Pulmonary artery endothelial cell (primary cell): ENCODE measurements at places on chromosomes 13 and 19. TPM values are rescaled to one million over a fixed set of nuclear protein-coding genes. Genes with fewer than 3 reads are reported as not detected.
A peak's percentile ranks its signal among the peaks of the same experiment; 100 is the strongest.

DNA sequence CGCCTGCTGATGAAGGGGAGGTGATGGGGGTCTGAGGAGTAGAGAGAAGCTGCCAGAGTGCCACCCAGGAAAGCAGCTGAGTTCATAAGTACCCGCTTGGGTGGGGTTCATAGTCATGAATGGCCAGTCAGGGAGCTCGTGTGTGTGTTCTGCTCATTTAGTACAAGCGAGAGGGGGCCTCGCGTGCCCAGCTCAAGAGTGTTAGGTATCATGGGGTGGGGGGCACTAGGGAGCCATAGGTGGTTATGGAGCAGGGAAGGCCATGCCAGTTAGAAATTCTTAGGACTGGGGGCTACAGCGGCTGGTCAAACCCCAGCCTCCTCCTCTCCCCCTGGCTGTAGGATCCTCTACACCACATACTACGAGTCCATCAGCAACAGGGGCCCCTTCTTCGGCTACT, 46.8 kb downstream of the CD320 start:
- DNase-seq = no peak

DNA sequence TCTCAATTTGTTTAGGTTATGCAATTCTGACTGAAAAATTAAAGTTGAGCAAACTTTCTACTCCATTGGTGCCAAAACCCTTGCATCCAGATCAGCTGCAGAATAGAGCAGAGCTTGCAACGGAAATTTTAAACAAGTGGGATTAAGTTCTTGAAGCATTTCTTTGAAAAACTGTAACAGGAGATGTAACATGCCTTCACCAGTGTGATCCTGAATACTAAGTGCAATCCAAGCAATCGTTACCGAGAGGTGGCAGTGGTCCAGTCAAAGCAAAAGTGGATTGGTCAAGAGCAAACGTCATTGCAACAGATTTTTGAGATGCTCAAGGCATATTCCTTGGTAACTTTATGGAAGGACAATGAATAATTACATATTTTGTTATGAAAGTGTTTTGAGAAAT, 841.1 kb upstream of the SLITRK5 start:
- DNase-seq = no peak

DNA sequence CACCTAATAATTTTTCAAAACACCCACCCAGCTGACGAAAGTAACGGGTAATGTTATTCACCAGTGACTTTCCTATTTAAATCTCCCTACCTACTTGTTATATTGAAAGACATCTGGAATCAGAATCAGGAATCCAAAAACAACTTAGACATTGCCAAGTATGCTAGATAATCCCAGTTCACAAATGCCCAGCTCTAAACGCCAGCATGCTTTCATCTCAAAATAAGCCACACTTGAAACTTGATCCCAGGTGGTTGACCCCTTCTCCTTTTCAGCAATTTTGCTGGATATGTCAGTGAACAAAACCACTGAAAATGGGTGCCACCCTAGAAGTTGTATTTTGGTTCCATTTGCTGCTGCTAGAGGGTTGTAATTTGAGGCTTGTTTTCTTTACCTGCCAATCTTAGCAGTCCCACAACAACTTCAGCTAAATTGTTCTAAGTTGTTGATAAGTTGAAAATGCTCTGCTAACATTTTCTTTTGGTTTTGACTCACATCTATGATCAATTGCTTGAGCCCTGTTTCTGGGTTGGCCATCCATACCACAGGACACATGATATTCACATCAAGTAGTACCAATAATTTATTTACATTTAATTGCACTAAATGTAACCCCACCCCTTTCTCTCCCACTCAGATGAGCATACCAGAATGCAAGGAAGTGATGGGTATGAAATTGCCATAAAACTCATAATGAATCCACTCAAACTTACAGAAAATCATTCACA, 66.4 kb downstream of the DCT start:
- DNase-seq = no peak

- DNase-seq = no peak
These were observed 10.5 kb upstream of the ZNF536 start for GRCh38 chr19:30361721-30362120.

GRCh38 chr19:35716801-35717664, 770 bp upstream of the KMT2B start:
- DNase-seq = peak; percentile 88

DNA sequence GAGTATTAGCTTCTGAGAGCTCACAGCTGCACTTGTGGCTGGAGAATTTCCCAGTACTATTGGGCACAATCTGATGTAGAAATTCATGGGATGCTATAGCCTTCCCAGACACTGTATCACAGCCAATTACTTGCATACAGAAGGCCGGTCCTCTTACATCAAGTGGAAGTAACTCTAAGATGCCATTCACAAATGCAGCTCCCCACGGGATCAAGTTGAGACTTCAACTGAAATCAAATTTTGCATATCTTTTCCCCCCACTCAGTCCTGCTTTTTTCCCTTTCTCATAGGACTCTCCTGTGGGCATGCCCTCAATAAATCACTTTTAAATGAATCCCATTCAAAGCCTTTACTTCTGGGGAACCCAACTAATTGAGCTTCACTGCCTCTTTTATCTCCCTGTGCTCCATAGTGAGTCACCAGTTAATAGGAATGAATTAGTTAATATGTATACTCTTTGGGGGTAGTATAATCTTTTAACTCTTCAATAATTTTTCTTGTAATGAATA, 1970.8 kb downstream of the OLFM4 start:
- DNase-seq = no peak

DNA sequence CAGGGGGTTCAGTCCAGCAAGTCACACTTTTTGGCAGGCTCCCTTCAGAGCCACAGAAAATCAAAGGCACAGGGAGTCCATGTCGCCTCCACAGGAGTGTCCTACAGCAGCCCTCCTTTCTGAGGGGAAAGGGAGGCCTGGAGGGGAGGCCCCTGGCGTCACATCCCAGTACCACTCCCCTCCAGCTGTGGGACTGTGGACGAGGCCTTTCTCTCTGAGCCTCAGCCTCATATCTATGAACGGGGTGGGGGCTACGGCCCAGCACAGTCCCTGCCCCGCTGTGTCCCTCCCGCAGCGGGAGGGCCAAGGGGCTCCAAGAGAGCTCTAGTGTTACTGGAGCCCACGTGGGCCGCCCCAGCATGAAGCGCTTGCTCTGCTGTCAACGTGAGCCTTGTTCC, 23.8 kb downstream of the PEPD start:
- no peak for DNase-seq

DNA sequence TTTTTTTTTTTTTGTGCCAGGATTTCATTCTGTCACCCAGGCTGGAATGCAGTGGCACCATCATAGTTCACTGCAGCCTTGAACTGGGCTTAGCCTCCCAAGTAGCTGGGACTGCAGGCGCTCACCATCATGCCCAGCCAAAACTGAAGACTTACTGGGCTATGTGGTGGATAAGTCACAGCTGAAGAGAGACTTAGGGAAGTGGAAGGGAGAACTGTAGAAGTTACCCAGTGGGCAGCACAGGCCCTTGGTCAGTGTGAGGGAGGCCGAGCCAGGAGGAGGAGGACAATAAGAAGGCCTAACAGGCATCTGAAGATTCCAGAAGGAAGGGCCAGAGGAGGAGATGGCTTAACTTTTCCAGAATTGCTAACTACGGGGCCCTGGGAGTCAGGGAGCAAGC, 4.0 kb upstream of the PSPN start:
- DNase-seq = no peak

DNA sequence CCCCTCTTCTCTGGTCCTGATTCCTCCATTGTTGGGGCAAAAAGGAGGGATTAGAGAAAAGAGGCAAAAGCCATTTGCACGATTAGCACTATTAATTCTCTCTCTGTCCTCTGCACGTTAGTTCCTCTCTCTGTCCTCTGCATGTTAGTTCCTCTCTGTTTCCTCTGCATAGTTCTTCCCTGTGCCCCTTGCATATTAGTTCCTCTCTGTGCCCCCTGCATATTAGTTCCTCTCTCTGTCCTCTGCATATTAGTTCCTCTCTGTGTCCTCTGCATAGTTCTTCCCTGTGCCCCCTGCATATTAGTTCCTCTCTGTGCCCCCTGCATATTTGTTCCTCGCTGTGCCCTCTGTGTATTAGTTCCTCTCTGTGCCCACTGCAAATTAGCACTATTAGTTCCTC, 847.2 kb upstream of the GPC6 start:
- DNase-seq = no peak

- DNase-seq = no peak
These were observed 110.2 kb downstream of the ATP11A start for GRCh38 chr13:112800057-112800456.

GRCh38 chr13:51845574-51846318, 769 bp upstream of the TMEM272 start:
- no peak for DNase-seq

- DNase-seq = no peak
These were observed 17.5 kb downstream of the NDUFB7 start for GRCh38 chr19:14554382-14554812.

GRCh38 chr13:33994198-33994597, 176.2 kb downstream of the RFC3 start:
- DNase-seq = no peak

DNA sequence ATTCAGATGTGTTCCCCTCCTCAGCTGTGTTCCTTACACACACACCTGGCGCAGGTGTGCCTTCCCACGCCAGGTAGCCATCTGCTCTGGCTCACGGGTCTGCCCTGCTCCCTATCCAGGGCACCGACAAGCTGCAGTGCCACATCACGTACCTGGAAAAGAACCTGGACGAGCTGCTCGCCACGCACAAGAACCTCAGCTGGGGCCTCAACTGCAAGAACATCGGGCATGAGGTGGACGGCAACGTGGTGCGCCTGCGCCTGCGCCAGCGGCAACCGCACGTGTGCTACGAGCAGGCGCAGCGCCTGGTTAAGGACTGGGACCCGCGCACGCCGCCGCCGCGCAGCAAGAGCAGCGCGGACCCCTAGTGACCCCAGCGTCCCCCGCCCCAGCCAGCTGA, 26.5 kb upstream of the CASP14 start:
- DNase-seq = no peak

- DNase-seq = no peak
These were observed 1487.0 kb upstream of the SLC10A2 start for GRCh38 chr13:104553186-104553585.

The MEIS3 gene
- 0.07 TPM in 1 of 2 replicates, not detected in the other for total RNA-seq

The VSTM2B gene
- total RNA-seq = not detected in 2 replicates

The IZUMO1 gene
- total RNA-seq = 0.28 and 0.33 TPM in 2 replicates

The TRPC4 gene
- total RNA-seq = 0.04 and 0.13 TPM in 2 replicates

The CACNG8 gene
- total RNA-seq = 0.42 and 1.4 TPM in 2 replicates
